Psoas muscle (tissue), 8 donors: ENCODE measurements at places on chromosomes 6 and 20. TPM values are rescaled to one million over a fixed set of nuclear protein-coding genes. Genes with fewer than 3 reads are reported as not detected.

Gene SLC22A16
- total RNA-seq = not detected

DNA sequence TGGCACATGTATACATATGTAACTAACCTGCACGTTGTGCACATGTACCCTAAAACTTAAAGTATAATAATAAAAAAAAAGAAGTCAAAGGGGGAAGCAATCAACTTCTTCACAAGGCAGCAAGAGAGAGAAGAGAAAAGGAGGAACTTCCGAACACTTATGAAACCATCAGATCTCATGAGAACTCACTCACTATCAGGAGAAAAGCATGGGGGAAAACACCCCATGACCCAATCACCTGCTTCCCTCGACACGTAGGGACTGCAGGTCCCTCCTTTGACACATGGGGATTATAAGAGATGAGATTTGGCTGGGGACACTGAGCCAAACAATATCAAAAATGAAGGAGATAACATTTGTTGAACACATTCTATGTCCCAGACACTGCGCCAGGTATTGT is 94.8 kb upstream of the PHACTR1 start:
- DNase-seq = no peak

Gene OCSTAMP
- total RNA-seq = not detected

GRCh38 chr6:150195996-150196417 is 53.2 kb downstream of the PPP1R14C start:
- no peak for DNase-seq

DNA sequence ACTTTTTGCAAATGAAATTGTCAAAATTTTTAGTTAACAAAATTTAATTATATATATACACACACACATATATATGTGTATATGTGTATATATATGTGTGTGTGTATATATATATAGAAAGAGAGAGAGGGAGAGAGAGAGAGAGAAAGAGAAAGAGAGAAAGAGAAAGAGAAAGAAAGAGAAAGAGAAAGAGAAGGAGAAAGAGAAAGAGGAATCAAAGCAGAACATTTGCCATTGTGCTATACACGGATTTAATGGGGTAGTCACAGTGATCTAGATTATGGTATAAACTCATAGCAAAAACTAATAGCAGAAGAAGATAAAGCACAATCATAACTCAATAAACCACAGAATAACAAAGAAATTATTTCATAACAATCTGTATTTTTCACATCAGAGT is 126.7 kb downstream of the DST start:
- no peak for DNase-seq

Gene STMND1
- not detected for total RNA-seq

Gene CEP162
- 2.4 TPM for total RNA-seq

- DNase-seq = no peak
These were observed 25.6 kb upstream of the SULF2 start for GRCh38 chr20:47810721-47811347.

Gene SH3BGRL2
- 4.3 TPM for total RNA-seq

DNA sequence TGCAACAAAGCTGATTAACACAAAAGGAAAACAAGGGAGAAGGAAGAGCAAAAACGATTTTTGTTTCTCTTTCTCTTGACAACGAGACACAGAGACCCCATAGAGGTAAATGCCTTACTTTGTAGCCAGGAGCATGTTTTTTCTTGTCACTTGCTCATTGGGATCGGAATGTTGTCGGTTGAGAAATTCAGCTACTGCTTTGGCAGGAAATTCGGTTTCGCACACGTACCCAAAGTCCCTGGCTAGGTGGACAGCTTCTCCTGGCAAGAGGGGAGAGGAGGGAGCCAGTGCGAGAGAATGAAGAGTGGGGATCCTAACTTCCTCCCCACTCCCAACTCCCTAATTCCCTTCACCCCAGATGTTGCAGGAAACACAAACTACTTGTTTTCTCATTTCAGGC is 14.5 kb downstream of the TFAP2A start:
- DNase-seq = no peak

- DNase-seq = no peak
These were observed 39.0 kb downstream of the MAS1 start for GRCh38 chr6:159929819-159930218.

DNA sequence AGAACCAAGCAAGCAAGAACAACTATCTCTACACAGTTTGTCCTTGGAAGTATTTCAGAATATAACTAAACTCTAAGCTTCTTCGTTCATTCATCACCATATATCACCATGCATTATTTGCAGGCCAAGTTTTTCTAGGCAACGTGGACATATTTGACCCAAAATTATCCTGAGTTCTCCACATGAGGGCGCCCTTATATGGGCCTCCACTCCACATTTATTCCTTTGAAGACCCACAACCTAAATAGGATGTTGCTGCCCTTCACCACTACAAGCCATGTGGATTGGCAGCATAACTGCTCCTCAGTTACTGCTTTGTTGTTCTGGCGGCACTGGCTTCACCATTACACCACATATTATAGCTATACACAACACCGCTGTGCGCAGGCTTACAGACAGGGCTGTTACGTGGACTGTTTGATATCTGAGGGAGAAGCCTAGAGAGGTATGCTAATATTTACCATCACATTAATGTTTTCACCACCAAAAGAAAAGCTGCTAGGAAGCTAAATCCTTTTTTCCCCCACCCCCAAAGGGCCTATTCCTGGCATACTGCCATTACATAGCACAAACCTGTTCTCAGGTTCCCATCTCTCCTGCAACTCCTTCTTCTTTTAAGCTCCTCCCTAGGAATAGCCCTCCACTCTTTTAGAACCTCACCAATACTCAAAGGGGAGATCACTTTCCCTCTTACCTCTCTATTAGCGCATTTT is 411.7 kb downstream of the C6orf118 start:
- DNase-seq = no peak

DNA sequence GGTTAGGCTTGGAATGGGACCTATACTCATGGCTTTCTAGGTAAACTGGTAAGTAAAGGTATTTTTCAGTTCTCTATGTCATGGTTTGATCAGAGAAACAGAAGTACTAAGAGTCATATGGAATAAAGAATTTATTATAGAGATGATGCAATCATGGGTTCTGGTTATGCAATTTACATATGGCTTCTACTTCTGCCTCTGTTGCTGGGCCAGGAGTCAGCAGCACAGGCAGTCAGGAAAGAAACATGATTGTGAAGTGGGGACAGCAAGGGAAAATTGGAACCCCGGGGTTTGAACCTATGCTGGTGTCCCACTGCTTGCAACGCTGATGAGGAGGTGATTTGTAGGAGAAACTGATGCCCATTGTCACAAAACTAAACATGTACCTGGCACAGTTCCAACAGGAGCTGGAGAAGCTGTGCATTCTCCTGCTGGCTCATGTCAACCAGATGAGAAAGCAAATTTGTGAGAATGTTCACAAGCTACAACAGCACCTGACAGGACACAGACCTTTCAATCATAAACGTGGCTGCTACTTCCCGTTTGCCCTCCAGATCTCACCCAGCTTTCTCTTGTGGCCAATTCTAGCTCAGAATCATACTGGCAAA is 887.1 kb downstream of the TFAP2A start:
- no peak for DNase-seq

- no peak for DNase-seq
These were observed 98.5 kb downstream of the TFAP2A start for GRCh38 chr6:10316373-10316721.

DNA sequence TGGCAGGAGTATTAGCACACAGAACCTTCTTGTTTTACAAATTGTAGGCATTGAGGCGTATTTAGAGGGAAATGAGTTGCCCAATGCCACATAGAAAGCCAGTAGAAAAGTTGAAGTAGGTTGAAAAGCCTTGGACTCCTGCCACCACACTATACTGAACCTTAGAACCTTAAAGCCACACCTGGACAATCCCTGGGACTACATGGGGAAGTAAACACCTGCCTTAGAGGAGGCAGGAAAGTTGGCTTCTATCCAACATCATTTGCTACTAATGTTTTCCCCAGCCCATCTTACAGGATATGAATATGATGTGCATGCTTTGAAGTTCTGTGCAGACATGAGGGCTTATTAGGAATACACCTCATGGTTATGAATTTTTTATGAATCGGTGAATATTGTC is 5.3 kb upstream of the EPPIN start:
- DNase-seq = no peak

GRCh38 chr6:72553531-72554511 is 68.0 kb upstream of the KCNQ5 start:
- DNase-seq = no peak
